ENCODE measurements at places on chromosomes 6 and 20.

DNA sequence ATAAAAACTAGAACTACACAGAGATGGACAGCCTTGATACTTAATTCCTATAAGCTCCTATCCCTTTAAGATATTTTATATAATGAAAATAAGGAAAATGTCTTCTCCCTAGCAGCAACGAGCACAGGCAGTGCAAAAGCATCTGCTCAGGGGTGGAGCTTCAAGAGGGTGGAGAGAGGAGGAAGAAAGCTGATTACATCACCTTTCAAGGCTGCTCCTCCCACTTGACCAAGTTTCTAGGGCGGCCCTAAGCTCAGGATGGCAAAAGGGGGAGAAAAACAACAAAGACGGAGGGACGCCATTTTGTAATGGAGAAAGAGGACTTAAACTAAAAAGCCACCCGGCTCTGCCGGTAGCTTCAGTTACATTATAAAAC, 2.2 kb downstream of the PPP1R10 start:
- peak; percentile 53 for DNase-seq

DNA sequence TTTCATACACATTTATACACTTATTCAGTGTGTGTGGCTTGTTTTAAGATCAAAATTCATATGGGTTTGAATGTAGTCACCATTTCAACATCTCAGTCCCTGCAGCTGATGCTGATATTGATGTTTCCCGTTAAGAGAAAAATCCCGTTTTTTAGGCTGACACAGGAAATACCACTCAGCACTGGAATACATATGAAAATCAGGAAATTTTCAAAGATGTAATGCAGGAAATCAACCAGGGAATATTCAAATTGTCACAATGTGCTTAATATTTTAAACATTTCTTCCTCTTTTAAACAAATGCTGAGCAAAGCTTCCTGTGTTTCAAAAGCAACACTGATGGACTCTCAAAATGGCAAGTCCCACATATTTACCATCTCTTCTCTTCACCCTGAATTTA, 94.5 kb upstream of the MARCKS start:
- DNase-seq = no peak

DNA sequence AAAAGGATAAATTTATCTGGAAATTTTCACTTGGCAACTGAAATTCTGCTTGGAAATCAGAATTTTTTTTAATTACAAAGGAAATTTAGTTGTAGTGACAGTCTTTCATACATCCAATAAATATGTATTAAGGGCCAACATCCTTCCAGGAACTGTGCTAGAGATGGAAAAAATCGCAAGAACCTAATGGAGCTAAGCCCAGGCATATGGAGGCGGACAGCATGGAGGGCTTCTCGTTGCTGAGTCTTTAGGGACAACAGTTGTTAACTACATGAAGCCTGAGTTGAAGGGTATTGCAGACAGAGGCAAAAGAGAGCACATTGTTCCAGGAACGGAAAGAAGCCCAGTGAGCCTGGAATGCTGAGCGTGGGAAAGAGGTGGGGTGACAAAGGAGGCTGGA, 208.9 kb downstream of the IBTK start:
- DNase-seq = no peak

GRCh38 chr6:159065759-159066329, 21.1 kb upstream of the TAGAP start:
- DNase-seq = no peak

DNA sequence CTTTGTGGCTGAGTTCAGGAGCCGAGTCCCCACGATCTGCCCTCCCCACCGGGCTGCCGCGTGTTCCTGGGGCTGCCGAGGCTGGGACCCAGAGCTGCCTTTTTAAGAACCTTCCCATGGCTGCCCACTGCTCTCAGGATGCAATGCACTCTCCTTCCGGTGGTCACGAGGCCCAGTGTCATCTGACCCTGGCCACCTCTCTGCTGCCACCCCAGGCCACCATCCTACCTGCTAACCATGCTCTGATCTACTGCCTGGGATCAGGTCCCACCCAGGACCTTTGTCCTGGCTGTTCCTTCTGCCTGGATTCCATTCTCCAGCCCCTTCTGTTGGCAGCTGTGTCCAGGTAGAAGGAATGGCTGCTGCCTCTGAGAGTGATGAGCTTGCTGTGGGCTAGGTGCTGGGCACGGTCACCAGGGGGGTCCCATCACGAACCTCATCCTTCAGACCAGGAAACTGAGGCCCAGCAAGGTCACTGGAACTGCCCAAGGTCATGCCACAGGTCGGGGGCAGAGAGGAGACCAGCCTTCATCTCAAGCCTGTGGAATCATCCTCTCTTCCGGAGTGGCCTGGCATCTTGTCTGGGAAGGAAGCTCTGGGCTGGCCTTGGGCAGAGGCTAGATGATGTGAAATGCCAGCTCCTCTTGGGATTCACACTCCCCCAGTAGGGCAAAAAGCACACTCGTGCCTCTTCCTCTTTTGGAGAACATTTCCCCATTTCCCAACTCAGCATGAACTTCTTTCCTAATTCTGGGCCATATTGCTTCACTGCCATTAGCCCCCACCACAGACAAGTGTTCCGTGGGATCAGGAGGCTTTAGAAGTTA, 20.5 kb downstream of the PCK1 start:
- no peak for DNase-seq
